Adrenal gland (tissue), 19 donors: ENCODE measurements at places on chromosomes 1 and 21. TPM values are rescaled to one million over a fixed set of nuclear protein-coding genes. Genes with fewer than 3 reads are reported as not detected.
A peak's percentile ranks its signal among the peaks of the same experiment; 100 is the strongest.

The SPRR4 gene
- total RNA-seq = not detected

The FCMR gene
- total RNA-seq = 0.81 TPM

The BRINP2 gene
- 21.6 TPM for total RNA-seq

The AK5 gene
- total RNA-seq = 0.34 TPM

- no peaks in the 10 kb centered on the region for H3K27me3 ChIP-seq
- H3K36me3 ChIP-seq = no peaks in the 10 kb centered on the region
- H3K4me3 ChIP-seq = no peak overlapping the region
- no peak for DNase-seq
- no peak overlapping the region for H3K27ac ChIP-seq
These were observed 4.6 kb downstream of the NBL1 start for GRCh38 chr1:19648689-19649088.

DNA sequence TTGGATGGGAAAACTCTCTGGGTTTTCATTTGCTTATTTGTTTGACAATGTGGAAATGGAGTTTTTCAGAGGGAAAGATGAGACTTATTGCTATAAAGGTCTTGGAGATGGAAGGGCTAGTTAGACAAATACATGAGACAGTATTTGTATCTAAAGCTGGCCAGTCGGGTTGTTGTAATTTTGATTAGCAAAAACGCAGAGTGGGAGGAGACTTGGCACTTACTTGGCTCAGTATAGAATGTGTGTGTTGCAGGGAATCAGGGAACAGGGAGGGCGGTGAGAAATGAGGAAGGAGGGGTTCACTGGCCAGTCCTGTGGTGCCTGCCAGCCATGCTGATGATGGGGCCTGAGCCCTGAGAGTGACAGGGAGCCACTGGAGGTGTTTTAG lies 6.0 kb upstream of the FOXE3 start:
- no peak overlapping the region for H3K27ac ChIP-seq
- no peak overlapping the region for H3K4me3 ChIP-seq
- no peaks in the 10 kb centered on the region for H3K27me3 ChIP-seq
- H3K36me3 ChIP-seq = no peaks in the 10 kb centered on the region

- H3K4me1 ChIP-seq = peaks cover 5% of the 10 kb centered on the region
- peak; percentile 84 for DNase-seq
- no peaks in the 10 kb centered on the region for H3K36me3 ChIP-seq
- H3K27ac ChIP-seq = peak overlapping the region; percentile 53
- no peaks in the 10 kb centered on the region for H3K27me3 ChIP-seq
These were observed 2.3 kb upstream of the RUNX1 start for GRCh38 chr21:35051287-35051818.

DNA sequence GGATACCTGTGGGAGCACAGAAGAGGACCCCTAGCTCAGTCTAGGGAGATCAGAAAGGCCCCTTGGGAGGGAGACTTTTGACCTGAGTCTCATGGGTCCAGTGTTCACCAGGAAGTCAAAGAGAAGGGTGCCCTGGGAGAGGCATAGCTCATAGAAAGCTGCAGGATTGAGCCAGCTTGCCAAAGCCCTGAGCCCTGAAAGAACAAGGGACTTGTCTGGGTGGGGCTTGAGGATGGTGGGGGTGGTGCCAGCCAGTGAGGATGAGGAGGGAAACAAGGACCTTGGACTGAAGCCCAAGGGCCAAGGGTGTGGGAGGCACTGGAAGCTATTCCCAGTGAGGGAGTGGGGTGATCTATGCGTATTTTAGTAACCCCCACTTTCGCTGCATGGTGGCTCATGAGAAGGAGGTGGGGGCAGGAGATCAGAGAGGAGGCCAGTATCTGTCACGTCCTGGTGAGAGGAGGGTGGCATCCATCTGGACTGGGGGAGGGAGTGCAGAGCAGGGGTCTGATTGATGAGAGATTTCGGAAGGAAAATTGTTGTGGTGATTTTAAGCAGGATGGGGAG lies 28.4 kb downstream of the DMBX1 start:
- peaks cover 13% of the 10 kb centered on the region for H3K4me1 ChIP-seq
- no peak for DNase-seq
- no peak overlapping the region for H3K4me3 ChIP-seq
- no peaks in the 10 kb centered on the region for H3K27me3 ChIP-seq

GRCh38 chr1:58312971-58313563 lies 233.5 kb downstream of the OMA1 start:
- H3K27me3 ChIP-seq = no peaks in the 10 kb centered on the region
- no peaks in the 10 kb centered on the region for H3K36me3 ChIP-seq
- H3K4me3 ChIP-seq = no peak overlapping the region
- no peaks in the 10 kb centered on the region for H3K4me1 ChIP-seq
- DNase-seq = no peak
- no peak overlapping the region for H3K27ac ChIP-seq

GRCh38 chr21:35398346-35398982 lies 349.4 kb upstream of the RUNX1 start:
- H3K36me3 ChIP-seq = no peaks in the 10 kb centered on the region
- H3K4me1 ChIP-seq = no peaks in the 10 kb centered on the region
- peaks cover 4% of the 10 kb centered on the region for H3K27me3 ChIP-seq
- no peak overlapping the region for H3K27ac ChIP-seq
- DNase-seq = no peak

DNA sequence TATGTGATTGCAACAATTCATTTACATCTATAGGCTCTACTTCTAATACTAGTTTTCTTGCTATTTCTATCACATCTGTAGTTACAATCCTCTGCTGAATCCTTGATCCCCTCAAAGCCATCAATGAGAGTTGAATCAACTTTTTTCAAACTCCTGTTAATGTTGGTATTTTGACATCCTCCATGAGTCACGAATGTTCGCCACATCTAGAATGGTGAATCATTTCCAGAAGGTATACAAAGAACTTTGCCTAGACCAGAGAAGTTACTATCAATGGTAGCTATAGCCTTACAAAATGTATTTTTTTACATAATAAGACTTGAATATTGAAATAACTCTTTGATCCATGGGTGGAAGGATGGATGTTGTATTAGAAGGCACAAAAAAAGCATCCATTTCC lies 110.0 kb downstream of the AMY1C start:
- H3K36me3 ChIP-seq = no peaks in the 10 kb centered on the region
- H3K4me3 ChIP-seq = no peak overlapping the region
- H3K27ac ChIP-seq = no peak overlapping the region
- no peak for DNase-seq

- no peak for DNase-seq
- H3K4me3 ChIP-seq = no peak overlapping the region
- H3K4me1 ChIP-seq = no peaks in the 10 kb centered on the region
- H3K36me3 ChIP-seq = no peaks in the 10 kb centered on the region
These were observed 48.7 kb upstream of the PCP4 start for GRCh38 chr21:39818557-39818956.

DNA sequence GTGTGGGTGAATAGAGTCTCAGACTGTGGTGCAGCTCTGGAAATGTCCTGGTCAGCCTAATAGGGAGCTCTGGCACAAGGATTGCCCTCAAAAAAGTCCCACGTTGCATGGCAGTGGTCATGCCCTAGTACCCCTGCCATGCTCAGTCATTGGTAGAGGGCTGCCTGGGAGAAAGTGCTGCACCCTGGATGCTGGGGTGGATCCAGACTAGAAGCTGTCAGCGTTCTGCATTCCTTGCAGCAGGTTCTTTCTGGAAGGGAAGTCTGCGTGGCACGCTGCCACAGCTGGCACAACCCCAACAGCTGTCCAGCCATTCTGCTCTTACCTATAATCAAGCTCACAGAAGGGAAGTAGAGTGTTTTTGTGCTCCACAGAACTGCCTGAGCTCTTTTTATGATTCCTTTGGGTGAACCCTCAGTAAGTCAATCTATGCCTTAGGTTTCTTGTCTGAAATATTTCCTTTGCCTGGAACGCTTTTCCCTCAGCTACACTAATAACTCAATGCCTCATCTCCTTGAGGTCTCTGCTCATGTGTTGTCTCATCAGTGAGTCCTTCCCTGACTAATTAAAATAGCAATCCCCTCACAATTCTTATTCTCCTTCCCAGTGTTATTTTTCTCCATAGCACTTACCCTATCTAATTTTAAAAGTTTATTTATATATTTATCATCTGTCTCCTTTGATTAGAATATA lies 61.5 kb upstream of the JAK1 start:
- H3K4me3 ChIP-seq = no peak overlapping the region
- H3K4me1 ChIP-seq = peaks cover 40% of the 10 kb centered on the region
- peak; percentile 66 for DNase-seq
- no peaks in the 10 kb centered on the region for H3K27me3 ChIP-seq
- H3K36me3 ChIP-seq = no peaks in the 10 kb centered on the region

DNA sequence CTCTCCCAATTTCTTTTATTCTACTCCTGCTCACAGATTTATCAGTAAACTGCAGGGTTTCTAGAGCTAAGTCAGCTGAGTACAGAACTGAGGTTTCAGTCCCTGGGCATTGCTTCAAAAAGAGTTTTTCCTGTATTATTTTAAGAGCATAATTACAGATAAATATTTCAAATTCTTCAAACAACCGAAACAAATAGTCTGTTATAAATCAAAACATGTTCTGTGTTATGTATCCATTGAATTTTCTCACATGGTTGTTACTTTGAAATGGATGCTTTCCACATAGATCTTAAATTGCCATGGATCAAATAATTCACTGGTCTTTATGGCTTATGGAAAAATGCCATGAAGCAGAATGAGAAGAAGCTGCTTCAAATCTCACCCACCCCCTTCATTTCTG lies 64.5 kb downstream of the LRRC8C start:
- peaks cover 10% of the 10 kb centered on the region for H3K4me1 ChIP-seq
- DNase-seq = no peak
- H3K27ac ChIP-seq = no peak overlapping the region
- H3K4me3 ChIP-seq = no peak overlapping the region

DNA sequence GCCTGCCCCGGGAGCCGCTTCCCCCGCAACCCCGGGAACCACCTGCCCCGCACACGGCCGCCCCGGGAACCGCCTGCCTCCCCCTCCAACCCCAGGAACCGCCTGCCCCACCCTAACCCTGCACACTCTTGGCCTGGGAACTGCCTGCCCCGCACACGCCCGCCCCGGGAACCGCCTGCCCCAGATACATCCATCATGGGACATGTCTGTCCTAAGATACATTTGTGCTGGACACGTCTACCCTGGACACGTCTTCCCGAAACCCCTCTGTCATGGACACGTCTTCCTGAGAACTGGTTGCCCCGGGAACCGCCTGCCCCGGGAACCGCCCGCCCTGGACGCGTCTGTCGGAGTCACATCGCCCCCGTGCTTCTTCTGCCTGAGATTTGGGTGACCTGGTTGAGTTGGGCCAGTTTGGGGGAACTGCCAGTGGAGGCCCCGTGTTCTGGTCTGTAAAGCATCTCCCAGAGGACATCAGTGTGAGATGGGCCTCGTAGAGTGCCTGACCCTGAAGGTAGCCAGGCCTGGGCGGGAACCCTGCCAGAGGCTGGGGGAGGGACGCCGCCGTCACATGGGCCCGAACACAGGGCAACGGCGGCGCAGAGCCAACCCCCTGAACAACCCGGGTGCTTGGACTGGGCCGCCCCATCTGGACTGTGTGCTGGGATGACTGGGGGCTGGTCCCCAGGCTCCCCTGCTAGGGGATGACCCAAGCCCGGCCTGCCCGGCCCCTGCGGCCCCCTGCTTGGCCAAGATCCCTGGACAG lies 3.6 kb downstream of the PERM1 start:
- no peaks in the 10 kb centered on the region for H3K36me3 ChIP-seq
- no peak overlapping the region for H3K4me3 ChIP-seq
- H3K4me1 ChIP-seq = no peaks in the 10 kb centered on the region
- H3K27ac ChIP-seq = no peak overlapping the region
- no peak for DNase-seq
- peaks cover 48% of the 10 kb centered on the region for H3K27me3 ChIP-seq

DNA sequence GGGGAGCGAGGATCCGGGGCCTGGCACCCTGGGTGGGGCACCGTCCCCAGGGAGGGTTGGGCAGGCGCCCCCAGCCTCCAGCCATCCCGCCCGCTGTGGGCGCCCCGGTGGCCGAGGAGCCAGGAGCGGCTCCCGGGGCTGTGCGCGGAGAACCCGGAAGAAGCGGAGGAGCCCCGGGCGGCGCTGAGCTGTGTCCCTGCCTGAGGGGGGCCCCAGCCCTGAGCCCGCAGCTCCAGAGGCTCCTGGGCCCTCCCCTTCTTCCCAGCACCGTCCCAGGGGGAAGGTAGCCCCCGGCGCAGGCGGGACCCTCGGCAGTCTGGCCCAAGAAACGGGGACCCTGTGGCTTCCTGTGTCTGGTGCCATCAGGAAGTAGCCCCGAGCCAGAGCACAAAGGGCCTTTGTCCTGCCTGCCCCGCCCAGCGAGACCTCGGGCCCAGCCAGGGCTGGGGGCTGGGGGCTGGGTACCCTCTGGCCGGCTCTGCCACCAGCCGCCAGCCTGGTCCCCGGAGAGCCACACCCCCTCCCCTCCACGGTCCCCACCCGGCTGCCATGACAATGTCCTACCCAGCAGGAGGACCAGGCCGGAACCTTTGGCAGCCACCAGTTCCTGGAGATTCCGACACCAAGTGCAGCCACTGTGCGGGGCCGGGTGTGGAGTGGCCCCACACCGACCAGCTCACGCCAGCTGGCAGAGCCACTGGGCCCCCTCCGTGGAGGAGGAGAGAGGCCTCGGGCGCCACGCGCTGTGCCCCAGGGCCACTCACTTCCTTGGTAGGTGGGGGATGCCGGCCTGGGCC lies 15.6 kb upstream of the TTLL10 start:
- DNase-seq = no peak
- peaks cover 13% of the 10 kb centered on the region for H3K4me1 ChIP-seq
- peaks cover 11% of the 10 kb centered on the region for H3K27me3 ChIP-seq
- H3K4me3 ChIP-seq = peak overlapping the region; percentile 65

DNA sequence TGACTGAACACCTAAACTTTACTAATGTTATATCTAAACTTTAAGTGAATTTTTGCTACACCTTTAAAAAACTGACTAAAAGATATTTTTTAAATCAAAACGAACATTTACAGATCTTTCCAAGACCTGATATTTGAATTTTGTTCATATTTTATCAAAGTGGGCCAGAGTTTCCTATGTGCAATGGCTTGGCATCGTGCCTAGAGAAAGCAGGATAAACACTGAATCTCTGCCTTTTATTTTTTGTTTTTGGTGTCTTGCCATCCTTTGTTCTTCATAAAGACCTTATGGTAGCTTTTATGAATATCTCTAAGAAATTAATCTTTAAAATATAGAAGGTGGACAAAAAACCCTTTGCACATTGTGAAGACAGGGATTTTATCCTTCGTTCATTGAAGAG lies 25.8 kb upstream of the VPS26C start:
- H3K4me3 ChIP-seq = no peak overlapping the region
- H3K36me3 ChIP-seq = no peaks in the 10 kb centered on the region
- no peak overlapping the region for H3K27ac ChIP-seq
- H3K4me1 ChIP-seq = no peaks in the 10 kb centered on the region

DNA sequence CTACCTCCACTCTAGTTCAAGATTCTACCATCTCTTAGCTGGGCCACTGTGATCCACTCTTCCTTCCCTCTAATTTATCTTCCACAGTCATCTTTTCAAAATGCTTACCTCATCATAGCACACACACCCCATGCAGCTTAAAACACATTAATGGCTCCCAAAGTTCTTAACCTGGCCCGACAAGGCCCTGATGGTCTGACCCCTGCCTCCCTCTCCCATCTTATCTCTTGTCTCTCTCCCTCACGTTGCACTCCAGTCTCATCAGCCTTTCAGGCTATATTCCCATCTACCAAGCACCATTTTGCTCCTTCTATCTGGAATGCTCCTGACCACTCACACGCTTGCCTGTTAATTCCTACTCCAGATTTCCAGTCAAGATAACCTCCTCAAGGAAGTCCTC lies 2.5 kb upstream of the ZBTB8A start:
- H3K4me3 ChIP-seq = no peak overlapping the region
- no peaks in the 10 kb centered on the region for H3K36me3 ChIP-seq
- DNase-seq = no peak
- H3K4me1 ChIP-seq = peaks cover 13% of the 10 kb centered on the region
- H3K27ac ChIP-seq = no peak overlapping the region
